ENCODE measurements at places on chromosomes 3 and 15. TPM values are rescaled to one million over a fixed set of nuclear protein-coding genes. Genes with fewer than 3 reads are reported as not detected.

GRCh38 chr3:62073038-62073437, 300.3 kb downstream of the FEZF2 start:
- no peak for DNase-seq

DNA sequence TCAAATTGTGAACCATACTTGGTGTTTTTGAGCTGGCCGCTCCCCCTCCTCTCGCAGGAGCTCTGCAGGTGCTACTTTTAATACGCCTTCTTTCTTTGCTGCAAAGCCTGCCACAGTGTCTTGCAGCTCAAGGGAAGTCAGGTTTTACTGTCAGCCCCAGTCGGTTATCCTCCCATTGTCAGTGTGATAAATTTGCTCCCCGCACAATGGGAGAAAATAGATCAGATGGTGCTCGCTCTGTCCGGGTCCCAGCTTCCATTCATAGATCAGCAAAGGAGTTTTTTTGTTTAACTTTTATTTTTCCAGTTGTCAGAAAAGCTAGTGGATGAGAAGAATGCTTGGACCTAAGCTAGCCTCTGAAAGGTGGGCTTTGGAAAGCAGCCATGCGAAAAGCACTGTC, 207.7 kb downstream of the RYR3 start:
- no peak for DNase-seq

GRCh38 chr15:54514601-54515000, 536.4 kb downstream of the UNC13C start:
- no peak for DNase-seq

- DNase-seq: no peak
These were observed 941.1 kb upstream of the CFAP20DC start for GRCh38 chr3:59990915-59991314.

DNA sequence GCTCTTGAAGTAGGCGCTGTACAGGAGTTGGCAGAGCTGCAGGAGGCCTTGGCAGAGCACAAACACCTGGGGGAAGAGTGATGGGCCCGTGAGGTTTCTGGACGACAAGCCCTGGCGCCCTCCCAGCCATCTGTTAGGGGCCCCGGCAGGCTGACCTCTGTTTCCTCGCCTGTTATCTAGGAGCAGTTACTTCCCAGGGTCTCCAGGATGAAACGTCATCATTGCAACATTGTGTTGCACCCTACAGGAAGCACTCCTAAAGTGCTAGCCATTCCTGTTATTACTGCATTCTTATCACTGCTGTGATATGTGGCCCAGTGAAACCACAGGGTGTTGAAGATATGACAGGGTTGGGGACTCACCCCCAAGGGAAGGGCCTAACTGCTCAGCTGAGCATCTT, 50.2 kb downstream of the SLCO2A1 start:
- no peak for DNase-seq

- peak; percentile 36 for DNase-seq
These were observed 237.1 kb downstream of the RYR3 start for GRCh38 chr15:33547876-33548275.

- DNase-seq: no peak
These were observed 19.9 kb downstream of the SLC6A6 start for GRCh38 chr3:14422016-14422963.

DNA sequence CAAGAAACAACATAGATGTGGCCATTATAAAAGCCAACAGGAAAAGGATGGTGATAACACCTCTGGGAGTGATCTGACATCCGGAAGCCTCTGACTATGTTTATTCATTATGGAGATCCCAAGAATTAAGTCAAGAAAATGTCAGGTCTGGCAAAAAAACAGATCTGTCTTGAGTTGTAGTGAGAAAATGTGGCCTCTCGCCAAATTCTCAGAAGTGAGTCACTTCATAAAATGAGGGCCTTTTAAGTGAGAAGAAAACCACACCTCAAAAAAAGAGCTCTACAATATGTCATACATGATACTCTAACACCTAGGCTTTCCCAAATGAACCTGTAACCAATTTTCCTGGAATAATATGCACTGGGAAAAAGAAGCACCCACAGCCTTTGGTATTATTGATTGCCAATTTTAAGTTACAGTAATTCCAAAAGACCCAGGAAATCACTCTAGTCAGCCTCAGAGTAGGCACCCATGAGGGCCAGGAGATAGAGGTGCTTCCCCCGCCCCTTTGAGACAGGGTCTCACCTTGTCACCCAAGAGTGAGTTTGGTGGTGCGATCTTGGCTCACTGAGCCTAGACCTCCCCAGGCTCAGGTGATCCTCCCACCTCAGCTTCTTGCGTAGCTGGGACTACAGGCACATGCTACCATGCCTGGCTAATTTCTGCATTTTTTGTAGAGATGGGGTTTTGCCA, 38.0 kb downstream of the CCR3 start:
- DNase-seq: no peak

GRCh38 chr3:9468460-9468859, 71.0 kb downstream of the SETD5 start:
- no peak for DNase-seq

AMIGO3 gene
- 4.7 TPM for polyA plus RNA-seq

DNA sequence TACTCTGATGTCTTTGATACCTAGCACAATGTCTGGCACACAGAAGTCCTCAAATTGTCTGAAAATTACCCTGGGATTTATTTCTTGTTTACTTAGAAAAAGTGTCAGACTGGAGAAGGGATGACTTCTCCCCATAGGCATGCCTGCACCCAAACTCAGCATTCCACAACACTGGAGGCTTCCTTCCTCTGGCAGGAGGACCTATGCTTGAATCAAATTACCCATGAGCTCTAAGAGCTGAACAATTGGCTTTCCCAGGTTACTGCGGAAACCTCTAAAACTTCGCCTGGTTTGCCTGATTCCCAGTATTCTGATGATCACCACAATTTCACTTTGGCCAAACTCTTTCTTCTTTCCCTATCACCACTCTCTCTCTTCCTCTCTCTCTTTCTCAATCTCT, 217.4 kb downstream of the DIPK2A start:
- DNase-seq: no peak

DNA sequence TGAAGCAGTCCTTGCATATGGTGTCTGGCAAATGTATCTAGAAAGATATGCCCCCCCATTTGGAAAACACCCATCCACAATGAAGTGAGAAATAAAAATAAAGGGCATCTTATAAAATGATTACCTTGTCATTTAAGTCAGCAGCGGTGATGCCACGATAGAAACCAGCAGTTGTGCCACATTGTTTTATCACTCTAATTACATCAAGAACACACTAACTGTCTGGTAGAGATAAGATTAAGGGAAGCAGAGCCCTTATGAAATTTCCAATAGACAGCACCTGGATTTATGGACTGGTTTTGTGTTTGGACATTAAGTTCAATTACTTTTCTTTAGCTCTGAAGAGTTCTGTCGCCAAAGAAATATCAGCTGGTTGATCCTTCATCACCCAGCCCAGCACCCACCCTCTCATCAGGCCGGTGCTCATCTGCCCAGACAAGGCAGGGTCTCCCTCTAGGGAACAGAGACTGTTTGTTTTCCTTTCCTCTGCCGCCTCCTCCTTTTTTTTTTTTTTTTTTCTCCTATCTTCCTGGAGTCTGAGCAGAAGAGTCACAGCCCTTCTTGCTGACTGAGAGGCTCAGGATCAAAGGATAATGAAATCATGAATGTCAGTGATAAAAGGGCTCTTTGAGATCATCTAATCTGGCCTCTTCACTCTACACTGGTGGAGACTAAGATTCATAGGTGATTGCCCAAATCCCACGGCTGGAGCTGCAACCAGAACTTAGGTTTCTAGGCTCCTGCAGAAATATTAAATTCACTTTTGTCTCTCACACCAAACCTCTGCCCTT, 464.1 kb downstream of the NTRK3 start:
- DNase-seq: no peak

GRCh38 chr3:48548126-48548525, 8.5 kb downstream of the PFKFB4 start:
- no peak for DNase-seq

GRCh38 chr15:35064576-35065190, 20.4 kb downstream of the NANOGP8 start:
- no peak for DNase-seq

SATB1 gene
- 60.1 TPM for polyA plus RNA-seq

SCAMP5 gene
- polyA plus RNA-seq: not detected

DNA sequence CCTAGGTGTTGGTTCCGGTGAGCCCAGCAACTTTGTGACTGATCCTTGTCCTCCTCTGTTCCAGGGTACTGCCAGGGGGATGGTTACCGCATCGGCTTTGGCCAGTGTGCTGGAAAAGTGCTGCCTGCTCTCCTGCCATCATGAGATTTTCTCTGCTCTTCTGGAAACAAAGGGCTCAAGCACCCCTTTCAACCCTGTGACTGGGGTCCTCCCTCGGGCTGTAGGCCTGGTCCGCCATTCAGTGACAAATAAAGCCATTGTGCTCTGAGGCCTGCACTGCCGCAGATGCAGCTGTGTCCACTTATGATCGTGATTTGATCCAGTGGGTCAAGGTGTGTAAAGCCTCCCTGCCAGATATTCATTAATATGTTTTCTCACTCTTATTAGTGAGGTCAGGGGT, 33.3 kb downstream of the FAH start:
- no peak for DNase-seq

INSYN1 gene
- 2.7 TPM for polyA plus RNA-seq

LOXL1 gene
- 27.5 TPM for polyA plus RNA-seq

TLNRD1 gene
- polyA plus RNA-seq: 12.9 TPM

DNA sequence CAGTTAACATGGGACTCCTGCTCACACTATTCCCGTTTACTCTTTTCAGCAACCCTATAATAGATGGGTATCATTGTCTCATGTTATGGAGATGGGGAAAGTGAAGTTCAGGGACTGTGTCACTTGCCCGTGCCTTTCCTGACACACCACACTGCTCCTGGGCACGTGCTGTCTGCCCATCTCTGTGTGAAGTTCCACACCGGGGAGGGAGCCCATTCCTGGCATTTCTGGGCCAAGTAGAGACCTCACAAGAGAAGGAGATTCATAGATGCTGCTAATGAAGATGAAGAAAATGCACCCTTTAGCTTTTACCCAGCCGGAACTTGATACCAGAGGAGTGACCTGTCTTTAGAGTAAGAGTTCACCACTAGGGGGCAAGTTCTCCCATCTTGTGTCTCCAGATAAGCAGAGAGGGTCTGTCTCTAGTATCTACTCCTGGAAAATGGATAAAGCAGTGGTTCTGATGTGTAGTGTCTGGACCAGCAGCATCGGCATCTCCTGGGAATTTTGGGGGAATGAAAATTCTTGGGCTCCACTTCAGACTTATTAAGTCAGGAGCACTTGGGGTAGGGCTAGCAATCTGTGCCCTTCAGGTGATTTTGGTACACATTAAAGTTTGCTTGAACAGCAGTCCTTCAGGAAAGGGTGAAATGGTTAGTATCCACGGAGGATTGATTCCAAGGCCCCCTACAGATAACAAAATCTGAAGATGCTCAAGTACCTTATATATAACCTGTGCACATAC, 2.0 kb upstream of the TOPBP1 start:
- peak; percentile 45 for DNase-seq

- DNase-seq: peak; percentile 63
These were observed 46.8 kb downstream of the MGLL start for GRCh38 chr3:127775398-127776109.

GRCh38 chr3:10373686-10374261, 52.9 kb upstream of the SEC13 start:
- DNase-seq: no peak

Measured in muscle of arm (tissue), 14 donors.